Amniotic stem cell (primary cell): ENCODE measurements at places on chromosomes 12 and 14.

- no peak for DNase-seq
Measured at GRCh38 chr14:61171727-61172126, 109.4 kb downstream of the TMEM30B start.

DNA sequence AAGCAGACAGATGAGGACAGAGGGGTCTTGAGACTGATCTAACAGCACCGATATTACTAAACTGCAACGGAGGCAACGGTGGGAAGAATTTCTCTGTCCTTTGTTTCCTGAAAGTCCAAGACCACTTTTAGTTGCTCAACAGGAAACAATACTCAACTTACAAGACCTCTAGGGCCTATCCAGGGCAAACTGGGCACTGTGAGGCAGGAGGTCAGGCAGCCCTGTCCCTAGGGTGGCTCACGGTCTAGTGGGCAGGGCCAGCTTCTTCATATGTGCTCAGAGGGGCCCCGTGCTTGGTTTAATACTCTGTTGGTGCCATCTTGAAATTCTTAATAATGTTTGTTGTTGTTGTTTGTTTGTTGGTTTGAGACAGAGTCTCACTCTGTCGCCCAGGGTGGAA lies 14.2 kb downstream of the SSH1 start:
- DNase-seq, result no peak

- no peak for DNase-seq
Measured at GRCh38 chr12:124963211-124963610, 25.7 kb downstream of the DHX37 start.

GRCh38 chr14:61498303-61498702 lies 176.9 kb downstream of the PRKCH start:
- DNase-seq, result no peak

- DNase-seq, result peak; percentile 7
Measured at GRCh38 chr12:105706321-105706972, 376.0 kb downstream of the C12orf75 start.

GRCh38 chr14:46034305-46034704 lies 617.3 kb downstream of the RPL10L start:
- no peak for DNase-seq
